ENCODE measurements at places on chromosomes 7 and 10.
A peak's percentile ranks its signal among the peaks of the same experiment; 100 is the strongest.

DNA sequence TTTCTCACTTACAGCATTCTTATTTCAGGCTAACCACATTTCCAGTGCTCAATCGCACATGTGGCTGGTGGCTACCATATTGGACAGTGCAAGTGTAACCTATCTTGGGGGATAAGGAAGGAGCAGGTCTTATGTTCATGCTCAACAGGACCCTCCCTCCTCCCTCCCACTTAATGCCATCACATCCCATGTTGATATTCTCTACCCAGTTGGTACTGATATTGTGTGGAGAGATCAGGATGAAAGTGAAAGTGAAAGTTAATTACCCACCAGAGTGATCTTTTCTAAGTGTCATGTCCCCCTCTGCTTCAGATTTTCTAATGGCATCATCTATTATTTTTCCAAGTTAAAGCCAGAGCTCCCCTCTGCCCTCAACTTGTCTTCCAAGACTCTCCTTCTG, 91.6 kb downstream of the BMPER start:
- no peak for DNase-seq

- DNase-seq, result no peak
Measured at GRCh38 chr7:25032774-25033743, 53.1 kb upstream of the OSBPL3 start.

DNA sequence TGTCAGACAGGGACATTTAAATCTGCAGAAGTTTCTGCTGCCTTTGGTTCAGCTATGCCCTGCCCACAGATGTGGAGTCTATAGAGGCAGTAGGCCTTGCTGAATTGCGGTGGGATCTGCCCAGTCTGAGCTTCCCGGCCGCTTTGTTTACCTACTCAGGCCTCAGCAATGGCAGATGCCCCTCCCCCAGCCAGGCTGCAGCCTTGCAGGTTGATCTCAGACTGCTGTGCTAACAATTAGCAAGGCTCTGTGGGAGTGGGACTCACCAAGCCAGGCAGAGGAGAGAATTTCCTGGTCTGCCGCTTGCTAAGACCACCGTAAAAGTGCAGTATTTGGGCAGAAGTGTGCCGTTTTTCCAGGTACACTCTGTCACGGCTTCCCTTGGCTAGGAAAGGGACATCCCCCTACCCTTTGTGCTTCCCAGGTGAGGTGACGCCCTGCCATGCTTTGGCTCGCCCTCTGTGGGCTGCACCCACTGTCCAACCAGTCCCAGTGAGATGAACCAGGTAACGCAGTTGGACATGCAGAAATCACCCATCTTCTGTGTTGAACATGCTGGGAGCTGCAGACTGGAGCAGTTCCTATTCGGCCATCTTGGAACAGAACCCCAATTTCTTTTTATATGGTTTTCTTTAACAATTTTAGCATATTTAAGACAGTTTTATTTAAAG, 28.4 kb upstream of the VWDE start:
- DNase-seq, result no peak

- DNase-seq, result peak; percentile 84
Measured at GRCh38 chr10:84613336-84614021, 285.1 kb downstream of the CCSER2 start.

GRCh38 chr10:115921795-115922194, 351.2 kb downstream of the GFRA1 start:
- no peak for DNase-seq

DNA sequence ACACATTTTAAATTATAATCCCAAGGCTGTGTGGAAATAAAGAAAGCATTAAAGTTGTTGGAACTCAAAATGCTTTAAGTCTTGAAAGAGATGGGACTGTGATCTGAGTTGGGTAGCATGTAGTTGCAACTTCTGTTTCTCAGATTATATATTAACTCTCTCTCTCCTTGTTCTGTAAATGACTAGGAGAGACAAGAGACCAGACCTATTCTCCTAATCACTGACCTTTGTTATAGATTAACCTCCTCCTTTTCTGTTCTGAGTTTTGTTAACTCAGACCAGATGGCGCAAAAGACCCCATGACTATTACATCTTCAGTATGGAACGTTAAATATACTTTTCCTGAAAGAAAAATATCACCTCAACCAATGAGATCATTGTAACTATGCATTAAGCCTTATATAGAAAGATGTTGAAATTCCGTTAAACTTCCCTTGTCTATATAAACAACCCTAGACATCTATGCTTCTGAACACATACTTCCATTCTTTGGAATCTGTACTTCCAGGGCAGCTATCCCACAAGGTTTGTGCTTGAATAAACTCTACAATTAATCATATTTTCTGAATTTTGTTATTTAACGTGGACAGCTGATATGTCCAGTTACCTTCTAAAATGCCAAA, 143.5 kb upstream of the TRIM24 start:
- DNase-seq, result no peak

All from NCI-H82 (cell line).